Inflammatory macrophage treated with lipopolysaccharide for 1 hour (primary cell): ENCODE measurements at places on chromosomes 1 and 21.
A peak's percentile ranks its signal among the peaks of the same experiment; 100 is the strongest.

DNA sequence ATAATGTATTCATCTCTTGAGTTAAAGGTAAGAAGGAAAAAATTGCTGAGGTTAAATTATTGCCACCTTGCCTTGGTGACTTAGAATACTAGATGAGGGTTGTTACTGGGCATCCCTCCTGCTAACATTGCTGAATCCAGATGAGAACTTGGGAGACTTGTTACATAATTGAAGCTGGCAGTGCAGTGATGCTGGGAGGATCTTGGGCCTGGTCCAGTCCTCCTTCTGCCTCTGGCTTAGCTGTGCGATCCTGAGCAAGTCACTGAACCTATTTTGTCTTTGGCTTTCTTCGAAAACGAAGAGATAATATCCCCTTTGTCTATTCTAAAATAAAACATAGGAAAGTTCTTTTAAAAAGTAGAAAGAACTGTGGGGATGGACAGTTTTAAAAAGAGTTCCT, 244.9 kb upstream of the NRIP1 start:
- DNase-seq: no peak

- no peak for DNase-seq
Observed at GRCh38 chr1:151711044-151711800, 5.4 kb downstream of the CELF3 start.

- no peak for DNase-seq
Observed at GRCh38 chr1:225485991-225486530, 58.2 kb upstream of the LBR start.

GRCh38 chr21:21001591-21002100, 3.4 kb downstream of the NCAM2 start:
- no peak for DNase-seq

DNA sequence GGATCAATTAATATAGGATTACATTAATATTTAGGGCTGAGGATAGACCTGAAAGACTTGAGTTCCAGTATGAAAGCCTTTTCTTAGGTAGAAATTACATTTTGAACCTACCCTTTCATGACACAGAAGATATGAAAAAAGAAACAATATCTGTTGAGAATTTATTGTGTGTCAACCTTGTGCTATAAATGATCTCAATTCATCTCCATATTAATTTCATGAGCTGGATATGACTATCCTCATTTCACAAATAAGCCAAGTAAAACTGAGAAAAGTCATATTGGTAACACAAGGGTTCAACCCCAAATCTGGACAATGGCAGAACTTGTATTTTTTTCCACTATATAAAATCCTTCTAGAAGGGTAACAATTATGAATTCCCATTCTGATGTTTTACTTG, 120.0 kb downstream of the TRIM33 start:
- no peak for DNase-seq

DNA sequence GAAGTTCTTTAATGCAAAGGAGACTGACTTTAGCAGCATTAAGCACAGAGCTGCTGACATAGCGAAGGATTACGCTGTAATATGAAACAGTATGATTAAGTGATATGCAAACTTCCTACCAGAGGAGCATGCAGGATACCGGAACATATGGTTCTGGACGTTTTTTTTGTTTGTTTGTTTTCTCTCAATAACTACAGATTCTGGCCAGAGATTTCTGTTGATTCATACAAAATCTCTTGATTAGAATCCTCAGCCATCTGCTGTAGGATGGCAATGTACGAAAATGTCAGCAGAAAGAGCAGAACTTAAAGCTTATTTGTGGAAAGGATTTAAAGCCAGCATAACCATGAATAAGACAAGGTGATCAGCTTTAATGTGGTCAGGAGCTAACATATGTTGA, 970.7 kb downstream of the KCNT2 start:
- DNase-seq: no peak

GRCh38 chr1:25614501-25615171, 2.0 kb upstream of the MAN1C1 start:
- DNase-seq: no peak

DNA sequence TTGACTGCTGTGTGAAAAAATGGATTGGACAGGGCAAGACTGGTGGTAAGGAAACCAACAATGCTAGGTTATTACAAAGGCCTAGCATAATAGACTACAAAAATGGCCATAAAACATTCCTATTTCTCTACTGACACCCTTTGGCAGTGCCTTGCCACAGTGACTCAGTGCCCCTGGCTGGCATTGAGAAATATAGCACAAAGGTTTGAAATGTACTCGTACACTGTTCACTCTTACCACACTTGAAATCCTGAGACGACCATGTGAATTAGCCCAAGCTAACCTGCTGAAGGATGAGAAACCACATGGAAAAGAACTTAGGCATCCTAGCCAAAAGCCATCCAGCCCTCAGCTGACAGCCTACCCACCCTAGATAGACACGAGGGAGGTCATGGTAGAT, 149.8 kb upstream of the PALMD start:
- DNase-seq: no peak

DNA sequence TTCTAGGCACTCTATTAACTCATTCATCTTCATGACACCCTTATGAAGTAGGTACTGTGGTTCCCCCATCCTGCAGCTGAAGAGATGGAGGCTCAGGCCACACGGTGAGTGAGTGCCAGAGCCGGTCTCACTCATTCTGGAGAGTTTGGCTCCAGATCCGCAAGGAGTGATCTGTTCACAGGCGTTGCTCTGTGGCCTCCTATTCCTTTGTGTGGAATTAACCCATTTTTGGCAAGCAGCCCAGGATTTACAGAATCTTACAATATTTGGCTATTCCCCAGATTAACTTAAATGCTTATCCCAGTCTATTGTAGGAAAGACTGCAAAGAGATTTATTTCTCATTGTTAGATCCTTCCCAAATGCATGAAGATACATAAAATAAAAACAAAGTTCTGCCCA, 29.6 kb downstream of the KIAA0040 start:
- no peak for DNase-seq

DNA sequence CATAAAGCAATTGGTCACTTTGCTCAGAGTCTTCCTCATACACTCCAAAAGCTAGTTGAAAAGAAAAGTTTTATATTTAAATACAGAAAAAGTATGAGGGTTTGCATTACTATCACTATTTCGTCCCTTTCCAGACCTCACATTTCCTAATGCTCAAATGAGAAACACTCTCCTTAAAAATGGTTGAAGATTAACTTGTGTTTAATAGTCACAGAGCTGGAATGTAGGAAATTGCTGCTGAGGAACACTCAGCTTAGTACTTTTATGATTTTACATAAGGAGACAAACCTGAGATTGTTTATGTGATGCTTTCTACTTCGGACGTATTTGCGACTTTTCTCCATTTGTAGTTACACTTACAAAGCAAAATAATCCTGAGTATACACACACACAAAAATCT, 39.8 kb downstream of the MYSM1 start:
- DNase-seq: no peak

- DNase-seq: no peak
Observed at GRCh38 chr1:108670131-108670773, 9.4 kb upstream of the HENMT1 start.

DNA sequence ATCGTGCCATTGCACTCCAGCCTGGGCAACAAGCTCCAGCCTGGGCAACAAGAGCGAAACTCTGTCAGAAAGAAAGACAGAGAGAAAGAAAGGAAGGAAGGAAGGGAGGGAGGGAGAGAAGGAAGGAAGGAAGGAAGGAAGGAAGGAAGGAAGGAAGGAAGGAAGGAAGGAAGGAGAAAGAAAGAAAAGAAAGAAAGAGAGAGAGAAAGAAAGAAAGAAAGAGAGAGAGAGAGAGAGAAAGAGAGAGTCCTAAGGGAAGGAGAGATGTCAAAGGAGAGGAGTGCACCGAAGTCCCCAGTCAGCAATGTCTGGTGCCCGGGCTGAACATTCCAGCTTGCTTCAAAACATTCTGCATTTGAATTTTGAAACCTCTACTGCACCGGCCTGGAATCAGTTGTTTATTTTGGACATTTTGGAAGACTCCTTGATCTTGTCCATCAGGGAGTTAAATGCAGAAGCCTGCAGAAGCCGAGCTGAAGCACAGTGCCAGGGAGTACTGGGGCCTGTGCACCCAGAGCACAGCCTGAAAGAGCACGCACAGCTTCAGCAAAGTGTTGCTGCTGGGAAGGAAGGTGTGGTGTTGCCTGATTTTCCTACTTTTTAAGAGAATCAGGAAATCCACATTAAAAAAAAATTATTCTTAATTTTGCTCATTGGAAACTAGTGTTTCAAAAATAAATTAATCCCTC, 3.7 kb upstream of the IGSF3 start:
- DNase-seq: no peak

DNA sequence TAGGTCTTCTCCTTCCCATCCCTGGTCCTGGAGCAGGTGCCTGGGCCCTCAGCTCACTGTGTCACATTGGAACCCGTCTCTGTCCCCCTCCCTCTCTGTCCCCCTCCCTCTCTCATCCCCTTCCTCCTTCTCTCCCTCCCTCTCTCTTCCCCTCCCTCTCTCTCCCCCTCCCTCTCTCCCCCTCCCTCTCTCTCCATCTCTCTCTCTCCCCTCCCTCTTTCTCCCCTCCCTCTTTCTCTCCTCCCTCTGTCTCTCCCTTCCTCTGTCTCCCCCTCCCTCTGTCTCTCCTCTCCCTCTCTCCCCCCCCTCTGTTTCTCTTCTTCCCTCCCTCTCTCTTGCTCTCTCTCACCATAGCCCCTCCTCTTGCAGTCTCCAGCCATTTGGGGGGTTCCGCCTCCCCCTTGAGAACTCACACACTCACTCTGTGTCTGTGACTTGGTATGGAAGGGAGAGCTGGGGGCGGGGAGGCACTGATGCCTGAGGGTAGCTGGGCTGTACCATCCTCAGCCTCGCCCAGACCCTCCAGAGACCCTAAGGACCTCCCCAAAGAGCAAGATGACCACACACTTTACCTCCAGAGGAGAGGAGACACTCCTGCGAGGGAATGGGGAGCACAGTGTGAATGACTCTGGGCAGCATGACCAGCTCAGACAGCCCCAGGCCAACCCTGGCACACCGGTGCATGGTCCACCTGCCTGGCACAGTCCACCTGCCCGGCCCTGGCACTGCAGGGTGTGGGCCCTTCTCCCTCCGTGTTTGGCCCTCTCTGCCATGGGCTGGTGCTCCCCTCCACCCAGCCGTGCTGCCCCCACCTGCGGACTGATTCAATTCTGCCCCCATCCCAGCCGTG, 102.8 kb upstream of the ARHGEF16 start:
- no peak for DNase-seq

DNA sequence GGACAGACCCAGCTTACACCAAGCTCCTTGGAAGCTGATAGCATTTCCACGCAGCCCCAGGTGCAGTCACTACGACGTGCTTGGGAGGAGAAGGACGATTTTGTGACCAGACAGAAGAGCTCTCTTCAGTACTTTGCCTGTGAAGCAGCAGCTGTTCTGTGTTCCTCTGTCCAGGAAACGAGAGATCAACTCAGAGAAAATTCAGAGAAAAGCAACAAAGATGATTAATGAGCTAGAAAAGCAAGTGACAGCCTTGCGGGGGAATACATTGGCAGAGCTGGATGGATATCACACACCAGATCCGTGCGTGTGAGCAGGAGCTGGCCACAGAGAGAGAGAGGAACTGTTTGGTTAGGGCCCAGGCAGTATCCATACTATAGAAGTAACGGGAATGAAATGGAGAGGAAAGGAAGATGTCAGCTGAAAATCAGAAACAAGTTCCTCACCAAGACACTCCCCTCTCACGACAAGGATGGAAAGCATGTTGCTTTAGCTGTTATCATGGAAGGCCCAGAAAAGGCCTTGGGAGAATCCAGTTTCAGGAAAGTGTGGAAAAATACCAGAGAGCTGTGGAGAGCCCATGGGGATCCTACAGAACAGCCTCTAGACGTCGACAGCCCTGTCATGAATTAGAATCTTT, 106.2 kb downstream of the TOMM20 start:
- DNase-seq: no peak

DNA sequence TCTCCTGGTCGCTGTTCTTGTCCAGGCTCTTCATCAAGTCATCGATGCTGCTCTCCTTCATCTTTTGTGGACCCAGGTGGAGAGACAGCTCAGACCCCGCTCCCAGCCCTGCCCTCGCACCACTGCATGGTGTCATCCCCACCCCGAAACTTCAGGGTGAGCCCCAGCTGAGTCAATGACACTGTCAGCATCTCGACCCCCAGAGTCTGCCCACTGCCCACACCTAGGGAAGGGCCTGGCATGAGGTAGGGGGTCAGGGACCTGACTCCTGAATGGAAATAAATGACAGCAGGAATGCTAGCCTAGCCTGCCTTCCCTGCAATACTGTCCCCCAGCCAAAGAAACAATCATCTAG, 1.6 kb upstream of the S100A6 start:
- no peak for DNase-seq

GRCh38 chr1:31830511-31830910, 14.7 kb upstream of the SPOCD1 start:
- no peak for DNase-seq

GRCh38 chr1:37237948-37238347, 203.6 kb upstream of the GRIK3 start:
- no peak for DNase-seq

- no peak for DNase-seq
Observed at GRCh38 chr1:203663821-203664220, 37.2 kb downstream of the ATP2B4 start.

GRCh38 chr1:156750191-156750672, 1.2 kb downstream of the HDGF start:
- peak; percentile 45 for DNase-seq

DNA sequence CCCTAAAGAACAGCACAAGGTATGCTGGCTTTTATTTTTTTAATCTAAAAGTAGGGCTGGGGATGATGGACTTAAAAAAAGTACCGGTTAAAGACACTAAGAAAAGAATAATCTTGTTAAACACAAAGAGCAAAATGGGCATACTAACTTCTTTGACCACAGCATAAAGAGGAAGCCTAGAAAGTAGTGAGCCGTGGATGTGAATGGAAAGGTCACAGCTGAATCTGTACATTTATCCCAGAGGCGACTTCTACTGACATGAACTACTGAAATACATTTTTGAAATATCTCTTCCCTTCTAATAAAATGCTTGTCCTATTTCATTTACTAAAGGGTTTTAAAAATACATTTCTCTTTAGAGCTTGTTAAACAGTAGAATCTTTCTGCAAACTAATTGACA, 140.7 kb downstream of the SLC45A1 start:
- DNase-seq: no peak

DNA sequence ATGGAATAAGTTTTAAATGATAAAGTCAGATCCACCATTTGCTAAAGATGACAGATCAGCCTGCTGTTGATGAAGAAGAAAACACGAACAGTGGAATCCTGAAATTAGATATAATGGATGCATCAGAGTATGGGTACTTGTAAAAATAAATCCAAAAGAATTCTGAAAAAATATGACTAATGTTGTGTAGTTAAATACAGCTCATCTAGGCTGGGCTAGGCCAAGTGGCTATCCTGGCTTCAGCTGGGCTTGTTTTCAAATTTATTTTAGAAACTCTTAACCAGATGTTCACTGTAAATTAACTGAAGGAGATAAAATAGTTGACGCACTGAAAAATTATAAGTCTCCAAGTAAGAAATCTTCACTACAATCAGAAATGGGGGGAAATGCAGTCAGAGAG, 7.4 kb upstream of the RGS2 start:
- DNase-seq: no peak

DNA sequence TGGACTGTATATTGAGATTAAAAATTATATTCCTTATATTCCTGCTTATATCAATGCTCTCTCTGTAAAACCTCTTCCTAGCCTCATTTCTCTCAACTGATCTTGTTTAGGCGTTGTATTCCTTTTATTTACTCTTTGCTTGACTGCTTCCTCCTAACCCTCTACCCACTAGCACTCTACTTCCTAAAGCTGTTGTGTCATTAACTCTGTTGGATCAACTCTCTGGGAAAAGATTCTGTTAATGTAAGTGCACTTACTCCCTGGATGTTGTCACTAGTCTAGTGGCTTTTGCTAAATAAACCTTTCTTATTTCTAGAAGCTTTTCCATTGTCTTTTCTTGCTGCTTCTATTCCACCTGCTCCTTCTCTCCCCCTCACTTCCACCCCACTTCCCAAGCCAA, 6.5 kb downstream of the SPATA46 start:
- DNase-seq: no peak

GRCh38 chr1:186837806-186838205, 9.1 kb downstream of the PLA2G4A start:
- no peak for DNase-seq
